ENCODE measurements at places on chromosomes 6 and 20. TPM values are rescaled to one million over a fixed set of nuclear protein-coding genes. Genes with fewer than 3 reads are reported as not detected.

DNA sequence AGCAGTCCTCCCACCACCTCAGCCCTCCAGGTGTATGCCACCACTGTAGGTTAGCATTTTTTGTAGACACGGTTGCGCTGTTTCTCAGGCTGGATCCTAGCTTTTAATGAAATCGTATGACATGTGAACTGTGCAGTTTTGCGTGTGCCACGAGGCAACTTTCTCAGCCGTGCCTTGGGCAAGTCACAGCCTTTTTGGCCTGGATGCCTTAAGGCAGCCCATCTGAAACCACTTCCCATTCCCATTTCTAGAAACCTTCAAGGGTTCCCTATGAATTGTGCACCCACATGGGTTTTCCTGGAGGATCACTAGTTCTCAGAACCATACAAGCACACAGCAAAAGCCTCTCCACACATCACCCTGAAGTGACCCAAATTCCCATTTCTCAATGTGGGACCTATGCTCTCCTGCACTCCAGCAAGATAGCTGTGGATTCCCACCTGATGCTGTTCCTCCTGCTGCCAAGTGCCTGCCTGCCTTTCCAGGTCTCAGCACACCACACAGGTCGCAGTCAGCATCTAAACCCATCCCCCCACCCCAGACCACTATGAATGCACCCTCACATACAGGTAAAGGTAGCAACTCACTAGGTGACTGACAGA is 28.9 kb downstream of the SNX5 start:
- H3K4me1 ChIP-seq: peaks cover 68% of the 10 kb centered on the region
- no peaks in the 10 kb centered on the region for H3K27me3 ChIP-seq
- peaks cover 28% of the 10 kb centered on the region for H3K36me3 ChIP-seq
- no peak overlapping the region for H3K4me3 ChIP-seq

GRCh38 chr6:113824411-113824810 is 32.7 kb upstream of the MARCKS start:
- peaks cover 24% of the 10 kb centered on the region for H3K4me1 ChIP-seq
- no peak overlapping the region for H3K4me3 ChIP-seq
- H3K27me3 ChIP-seq: no peaks in the 10 kb centered on the region
- H3K27ac ChIP-seq: no peak overlapping the region
- DNase-seq: no peak

Gene TBC1D7
- total RNA-seq: 21.7 TPM

DNA sequence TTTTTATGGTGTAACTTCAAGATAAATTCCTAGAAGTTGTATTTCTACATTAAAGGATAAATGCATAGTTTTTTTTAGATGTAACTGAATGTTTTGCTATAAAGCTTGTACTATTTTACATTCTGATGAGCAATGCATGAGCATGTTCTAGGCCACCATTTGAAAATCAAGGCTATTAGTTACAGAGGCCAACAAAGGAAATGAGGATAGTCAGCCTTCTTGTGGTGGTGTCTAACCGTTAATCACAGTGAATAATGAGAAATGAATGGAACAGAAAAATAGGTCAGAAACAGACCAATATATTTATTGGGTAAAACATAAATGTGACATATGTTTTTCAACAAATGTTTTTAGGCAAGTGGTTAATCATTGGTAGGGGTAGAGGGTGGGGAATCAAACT is 37.6 kb upstream of the L3MBTL3 start:
- H3K4me1 ChIP-seq: no peaks in the 10 kb centered on the region
- no peak overlapping the region for H3K27ac ChIP-seq
- DNase-seq: no peak
- H3K4me3 ChIP-seq: no peak overlapping the region
- H3K27me3 ChIP-seq: peaks cover 2% of the 10 kb centered on the region

Gene MUC21
- total RNA-seq: not detected

DNA sequence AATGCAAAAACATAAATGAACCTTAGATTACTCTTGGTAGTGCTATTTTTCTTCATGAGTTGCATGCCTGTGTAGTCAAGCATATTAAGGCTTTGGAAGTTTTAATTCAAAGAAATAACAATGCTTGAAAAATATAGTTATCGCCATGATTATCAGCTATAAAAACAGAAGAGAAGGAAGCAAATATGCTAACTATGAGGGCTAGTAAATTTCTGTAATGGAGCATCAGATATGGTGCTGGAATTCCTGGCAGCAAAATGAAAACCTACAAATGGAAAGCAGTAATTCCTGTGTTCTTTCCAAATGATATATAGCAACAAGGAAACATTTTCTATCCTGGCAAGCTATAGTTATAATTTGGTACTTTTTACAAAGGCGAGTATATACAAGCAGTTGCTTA is 29.7 kb downstream of the DOP1A start:
- no peaks in the 10 kb centered on the region for H3K27me3 ChIP-seq
- no peak overlapping the region for H3K27ac ChIP-seq
- peaks cover 26% of the 10 kb centered on the region for H3K4me1 ChIP-seq
- no peak overlapping the region for H3K4me3 ChIP-seq
- DNase-seq: no peak

DNA sequence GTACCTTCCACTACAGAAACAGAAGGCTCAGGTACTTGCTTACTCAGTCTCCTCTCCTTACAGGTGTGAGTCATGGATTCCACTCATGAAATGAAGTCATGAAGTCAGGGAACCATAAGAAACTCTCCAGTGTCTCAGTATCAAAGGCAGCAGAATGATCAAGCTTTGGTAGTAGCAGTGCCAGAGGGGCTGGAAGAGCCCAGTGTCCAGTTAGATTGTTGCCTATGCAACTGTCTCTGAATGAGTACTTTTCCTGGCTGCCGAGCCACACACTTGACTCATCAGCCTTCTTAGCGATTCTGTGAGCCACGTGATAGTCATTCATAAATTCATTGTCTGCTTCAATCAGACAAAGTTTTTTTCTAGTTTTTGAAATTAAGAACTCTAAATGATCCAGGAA is 52.2 kb upstream of the DTNBP1 start:
- peaks cover 8% of the 10 kb centered on the region for H3K4me1 ChIP-seq
- no peak for DNase-seq
- H3K4me3 ChIP-seq: no peak overlapping the region
- H3K36me3 ChIP-seq: peaks cover 4% of the 10 kb centered on the region
- H3K27ac ChIP-seq: no peak overlapping the region

Gene STXBP5
- 30.8 TPM for total RNA-seq

GRCh38 chr6:6025736-6026135 is 19.0 kb upstream of the NRN1 start:
- peaks cover 31% of the 10 kb centered on the region for H3K27me3 ChIP-seq
- H3K4me3 ChIP-seq: no peak overlapping the region
- no peak overlapping the region for H3K27ac ChIP-seq
- H3K4me1 ChIP-seq: no peaks in the 10 kb centered on the region
- no peak for DNase-seq

DNA sequence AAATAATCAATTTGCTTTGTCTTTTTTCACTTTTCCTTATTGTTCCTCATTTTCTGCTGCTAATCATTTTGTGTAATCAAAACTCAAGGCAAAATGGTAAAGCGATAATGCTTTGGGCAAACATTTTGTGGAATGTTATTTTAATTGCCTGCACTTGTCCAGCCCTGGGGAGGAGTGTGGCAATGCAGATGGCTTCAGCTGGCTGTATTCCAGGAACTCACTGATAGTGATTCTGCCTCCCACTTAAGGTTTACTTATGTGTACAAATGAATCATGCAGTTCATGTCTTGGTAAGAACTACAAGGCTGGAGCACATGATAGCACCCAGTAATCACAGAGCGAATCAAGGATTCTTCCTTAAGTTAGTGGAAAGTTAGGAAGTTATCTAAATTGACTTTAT is 107.8 kb downstream of the COL19A1 start:
- H3K4me3 ChIP-seq: no peak overlapping the region
- no peak overlapping the region for H3K27ac ChIP-seq
- no peak for DNase-seq

- no peak overlapping the region for H3K4me3 ChIP-seq
- H3K4me1 ChIP-seq: no peaks in the 10 kb centered on the region
- H3K36me3 ChIP-seq: peaks cover 8% of the 10 kb centered on the region
- H3K27me3 ChIP-seq: no peaks in the 10 kb centered on the region
Observed at GRCh38 chr6:130923350-130923749, 96.1 kb downstream of the SMLR1 start.

DNA sequence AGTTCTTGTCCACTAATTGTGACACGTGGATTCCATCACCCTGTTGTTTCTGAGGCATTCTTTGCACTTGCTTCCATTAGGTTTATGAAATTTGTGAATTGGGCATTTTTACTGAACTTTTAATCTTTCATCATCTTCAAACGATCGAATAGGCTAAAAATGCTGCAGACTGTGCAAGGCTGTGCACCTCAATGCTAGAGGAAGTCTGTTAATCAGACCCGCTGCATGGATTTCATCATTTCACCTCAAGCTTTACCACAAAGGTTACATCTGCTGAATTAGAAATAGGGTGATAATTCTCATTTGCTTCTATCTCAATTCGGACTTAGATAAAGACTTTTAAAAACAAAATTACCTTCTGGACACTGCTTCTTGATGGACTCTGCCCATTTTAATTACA is 27.8 kb upstream of the F13A1 start:
- H3K4me3 ChIP-seq: no peak overlapping the region
- H3K27ac ChIP-seq: no peak overlapping the region
- H3K27me3 ChIP-seq: peaks cover 10% of the 10 kb centered on the region
- H3K36me3 ChIP-seq: no peaks in the 10 kb centered on the region

DNA sequence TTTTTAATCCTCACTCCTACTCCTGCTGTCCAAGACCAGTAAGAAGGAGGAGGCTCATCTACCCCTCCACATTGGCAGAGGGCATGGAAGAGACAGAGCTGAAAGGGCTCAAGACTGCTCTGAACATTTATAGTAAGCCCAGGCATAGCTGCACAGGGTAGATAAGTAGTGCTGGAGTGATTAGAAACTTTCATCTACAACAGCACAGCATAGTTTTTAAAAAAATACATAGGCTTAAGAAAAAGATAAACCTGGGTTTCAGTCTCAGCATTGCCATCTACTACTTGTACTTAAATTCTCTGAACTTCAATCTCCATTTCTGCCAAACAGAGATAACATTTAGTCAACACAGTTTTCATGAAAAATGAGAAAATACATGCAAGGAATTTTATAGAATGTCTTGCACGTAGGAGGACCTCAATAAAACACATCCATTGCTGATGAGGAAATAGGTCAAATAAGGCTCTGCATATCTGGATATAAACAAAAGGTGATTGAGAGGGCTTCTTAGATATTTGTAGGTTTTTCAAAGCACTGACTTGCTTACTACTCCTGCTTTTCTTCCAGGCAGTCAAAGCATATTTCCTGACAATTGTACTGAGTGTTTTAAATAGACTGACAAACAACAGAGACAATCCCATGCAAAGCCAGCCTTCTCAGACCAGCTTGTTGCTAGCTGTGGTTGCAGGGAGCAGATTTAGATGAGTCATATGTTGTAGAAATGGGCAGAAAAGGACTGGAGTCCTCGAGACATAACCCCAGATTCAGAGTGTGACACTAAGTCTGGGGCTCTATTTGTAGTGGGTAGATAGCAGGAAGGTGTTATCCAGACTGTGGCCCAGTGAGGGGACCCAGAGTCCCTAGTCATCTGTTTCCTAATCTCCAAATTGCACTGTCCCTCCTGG is 107.4 kb upstream of the TAB2 start:
- peaks cover 6% of the 10 kb centered on the region for H3K4me1 ChIP-seq
- DNase-seq: no peak
- H3K27ac ChIP-seq: no peak overlapping the region
- H3K27me3 ChIP-seq: no peaks in the 10 kb centered on the region

Gene PSORS1C1
- 4.2 TPM for total RNA-seq

- H3K4me3 ChIP-seq: peak within 1 kb of the TSS; percentile 96
- peaks cover 23% of the 10 kb centered on the region for H3K36me3 ChIP-seq
- H3K27me3 ChIP-seq: no peaks in the 10 kb centered on the region
- DNase-seq: no peak
Observed at GRCh38 chr6:24719125-24719971, at the start of gene C6orf62. Gene C6orf62 (minus strand): TSS chr6:24719154. CDS start chr6:24718668, 486 bp downstream.

- peaks cover 22% of the 10 kb centered on the region for H3K36me3 ChIP-seq
- H3K4me3 ChIP-seq: no peak overlapping the region
- H3K27ac ChIP-seq: no peak overlapping the region
- H3K27me3 ChIP-seq: no peaks in the 10 kb centered on the region
Observed at GRCh38 chr20:37219751-37220668, 40.7 kb upstream of the MROH8 start.

GRCh38 chr6:117530467-117531242 is 48.2 kb downstream of the DCBLD1 start:
- no peaks in the 10 kb centered on the region for H3K27me3 ChIP-seq
- peaks cover 31% of the 10 kb centered on the region for H3K4me1 ChIP-seq
- H3K27ac ChIP-seq: peak overlapping the region; percentile 88
- no peak overlapping the region for H3K4me3 ChIP-seq
- peaks cover 13% of the 10 kb centered on the region for H3K36me3 ChIP-seq

DNA sequence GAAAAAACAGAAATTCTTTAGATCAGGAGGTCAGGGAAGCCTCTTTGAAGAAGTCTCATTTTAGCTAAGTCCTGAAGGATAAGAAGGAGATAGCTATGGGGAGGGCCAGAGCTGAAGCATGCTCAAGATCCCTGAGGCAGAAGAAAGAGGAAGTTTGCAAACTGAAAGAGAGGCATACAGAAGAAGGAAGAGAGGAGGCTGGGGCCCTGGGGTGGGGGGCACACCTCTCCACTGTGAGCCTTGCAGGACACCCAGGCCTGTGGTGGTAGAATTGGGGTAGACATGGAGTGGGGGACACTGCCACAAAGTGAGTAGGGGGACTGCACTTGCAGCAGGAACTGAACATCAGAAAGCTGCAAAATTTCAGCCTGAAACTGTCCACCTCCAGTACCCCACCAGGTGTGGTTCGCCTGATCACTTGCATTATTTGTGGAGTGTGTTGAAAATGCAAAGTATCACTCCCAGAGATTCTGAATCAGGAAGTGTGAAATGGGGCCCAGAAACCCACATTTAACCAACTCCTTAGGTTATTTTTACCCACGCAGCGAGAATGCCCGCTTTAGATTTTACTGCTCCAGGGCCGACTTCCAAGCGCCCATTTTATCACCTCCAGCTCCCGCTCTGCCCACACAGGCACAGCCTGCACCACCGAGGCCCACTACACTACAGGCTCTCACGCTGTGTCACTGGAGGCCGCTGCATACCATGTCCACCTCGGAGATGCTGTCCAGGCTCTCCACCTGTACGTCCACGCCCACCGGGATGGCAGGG is 44.0 kb downstream of the GABRR2 start:
- H3K27me3 ChIP-seq: peaks cover 4% of the 10 kb centered on the region
- no peak overlapping the region for H3K27ac ChIP-seq
- DNase-seq: no peak
- no peak overlapping the region for H3K4me3 ChIP-seq
- H3K36me3 ChIP-seq: no peaks in the 10 kb centered on the region

DNA sequence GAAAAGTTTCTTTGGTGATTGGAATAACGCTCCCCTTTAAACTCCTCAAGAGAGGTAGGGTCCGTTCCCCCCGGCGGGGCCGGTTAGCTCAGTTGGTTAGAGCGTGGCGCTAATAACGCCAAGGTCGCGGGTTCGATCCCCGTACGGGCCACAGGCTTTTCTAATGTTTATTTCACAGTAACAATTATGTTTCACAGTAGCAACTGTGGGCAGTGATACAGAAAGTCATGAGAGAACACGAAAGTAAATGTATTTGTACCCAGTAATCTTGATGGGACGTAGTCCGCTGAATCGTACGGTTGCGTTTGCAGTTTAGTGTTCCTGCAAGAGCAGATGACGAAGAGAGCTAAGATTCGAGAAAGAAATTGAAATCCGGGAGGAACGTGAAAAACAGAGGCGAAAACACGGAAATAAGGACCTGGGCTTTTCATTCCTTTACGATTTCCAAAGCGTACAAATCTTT is 505.5 kb downstream of the PRIM2 start:
- H3K27me3 ChIP-seq: peaks cover 8% of the 10 kb centered on the region
- no peak overlapping the region for H3K27ac ChIP-seq
- no peak overlapping the region for H3K4me3 ChIP-seq
- no peaks in the 10 kb centered on the region for H3K36me3 ChIP-seq

Gene HNF4A
- not detected for total RNA-seq

- DNase-seq: no peak
- H3K27ac ChIP-seq: no peak overlapping the region
- no peaks in the 10 kb centered on the region for H3K27me3 ChIP-seq
- H3K4me3 ChIP-seq: no peak overlapping the region
Observed at GRCh38 chr6:1890987-1891386, 281.3 kb downstream of the FOXC1 start.

Gene MOG
- total RNA-seq: not detected

All from chondrocyte (in vitro differentiated cells).